ENCODE measurements at places on chromosomes 13 and 19.

DNA sequence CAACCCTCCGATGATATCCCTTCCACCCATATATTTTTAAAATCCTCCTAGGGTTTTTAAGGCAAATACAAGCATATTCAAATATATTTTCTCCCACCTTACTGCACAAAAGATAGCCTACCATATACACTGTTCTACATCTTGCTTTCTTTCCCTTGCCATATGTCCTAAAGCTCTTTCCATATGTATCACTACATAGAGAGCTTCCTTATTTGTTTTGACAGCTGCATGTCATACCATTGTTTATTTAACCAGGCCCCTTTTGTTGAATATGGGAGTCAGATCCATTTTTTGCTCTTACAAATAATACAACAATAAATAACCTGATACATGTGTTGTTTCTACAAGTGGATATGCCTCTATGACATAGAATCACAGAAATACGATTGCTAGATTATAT, 32.8 kb upstream of the WDFY2 start:
- DNase-seq, result no peak

GRCh38 chr19:30371960-30372824, at the start of gene ZNF536:
Gene ZNF536, plus strand, starts transcription at chr19:30372384. Its CDS starts 71,179 bp downstream, at chr19:30443563.
- no peak for DNase-seq

DNA sequence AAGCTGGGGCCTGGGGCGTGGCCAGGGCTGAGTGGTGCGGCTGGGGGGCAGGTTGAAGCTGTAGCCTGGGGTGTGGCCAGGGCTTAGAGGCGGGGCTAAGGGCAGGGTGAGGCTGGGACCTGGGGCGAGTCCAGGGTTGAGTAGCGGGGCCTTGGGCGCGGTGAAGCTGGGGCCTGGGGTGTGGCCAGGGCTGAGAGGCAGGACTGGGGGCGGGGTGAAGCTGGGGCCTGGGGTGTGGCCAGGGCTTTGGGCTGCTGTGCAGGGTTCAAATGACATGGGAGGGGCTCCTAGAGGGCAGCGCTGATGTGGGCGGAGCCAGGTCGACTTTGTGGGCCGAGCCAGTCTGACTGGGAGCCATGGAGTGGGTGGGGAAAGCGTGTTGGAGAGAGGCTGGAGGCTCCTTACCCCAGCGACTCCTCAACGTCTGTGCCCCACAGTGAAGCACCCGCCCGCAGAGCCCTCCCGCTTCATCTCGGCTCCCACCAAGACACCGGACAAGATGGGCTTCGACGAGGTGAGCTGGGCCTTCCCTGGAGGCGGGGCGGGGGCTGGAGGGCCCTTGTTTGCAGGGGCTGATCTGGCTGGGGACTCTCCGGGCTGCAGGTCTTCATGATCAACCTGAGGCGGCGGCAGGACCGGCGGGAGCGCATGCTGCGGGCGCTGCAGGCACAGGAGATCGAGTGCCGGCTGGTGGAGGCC, 21.5 kb downstream of the COLGALT1 start:
- no peak for DNase-seq

- no peak for DNase-seq
These were observed 6.1 kb downstream of the HAUS8 start for GRCh38 chr19:17069193-17069592.

DNA sequence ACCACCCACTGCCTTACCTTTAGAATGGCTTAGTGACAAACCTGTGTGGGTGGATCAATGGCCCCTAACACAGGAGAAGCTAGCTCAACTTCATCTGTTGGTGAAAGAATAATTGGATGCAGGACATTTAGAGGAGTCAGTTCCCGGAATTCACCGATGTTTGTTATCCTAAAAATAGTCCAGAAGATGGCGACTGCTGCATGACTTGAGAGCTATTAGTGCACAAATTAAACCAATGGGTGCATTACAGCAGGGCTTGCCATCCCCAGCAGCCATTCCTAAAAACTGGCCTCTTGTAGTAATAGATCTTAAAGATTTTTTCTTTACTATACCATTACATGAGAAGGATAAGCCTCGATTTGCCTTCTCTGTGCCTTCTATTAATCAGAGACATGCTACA, 46.8 kb upstream of the ZNF726 start:
- DNase-seq, result no peak

DNA sequence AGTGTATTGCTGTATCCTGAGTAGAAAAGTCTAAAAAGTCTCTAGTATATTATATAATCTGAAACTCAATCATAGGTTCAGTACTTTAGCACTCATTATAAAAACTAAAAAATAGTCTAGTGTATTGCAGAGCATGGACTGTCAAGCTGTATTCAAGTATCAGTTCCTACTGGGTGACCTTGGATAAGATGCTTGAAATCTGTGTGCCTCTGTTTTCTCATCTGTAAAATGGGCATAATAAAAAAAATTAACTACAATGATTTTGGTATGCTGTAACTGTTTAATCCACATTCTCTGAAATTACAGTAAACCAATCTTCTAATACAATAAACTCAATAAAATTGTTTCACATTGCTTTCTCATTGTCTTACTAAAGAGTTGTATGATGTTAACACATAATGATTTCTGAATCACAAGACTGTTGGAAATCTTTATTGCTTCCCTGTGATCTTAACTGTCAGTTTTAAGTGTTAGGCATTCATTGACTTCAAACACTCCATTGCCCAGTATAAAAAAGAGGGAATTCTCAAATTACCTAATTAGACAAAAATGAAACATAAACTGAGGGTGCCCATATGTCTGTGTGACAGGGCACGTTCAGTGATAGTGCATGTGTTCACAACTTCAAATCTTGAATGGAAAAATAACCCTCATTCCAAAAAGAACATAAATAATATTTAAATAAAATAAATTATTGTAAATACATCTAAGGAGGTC, 2.2 kb downstream of the STARD13 start:
- DNase-seq, result no peak

DNA sequence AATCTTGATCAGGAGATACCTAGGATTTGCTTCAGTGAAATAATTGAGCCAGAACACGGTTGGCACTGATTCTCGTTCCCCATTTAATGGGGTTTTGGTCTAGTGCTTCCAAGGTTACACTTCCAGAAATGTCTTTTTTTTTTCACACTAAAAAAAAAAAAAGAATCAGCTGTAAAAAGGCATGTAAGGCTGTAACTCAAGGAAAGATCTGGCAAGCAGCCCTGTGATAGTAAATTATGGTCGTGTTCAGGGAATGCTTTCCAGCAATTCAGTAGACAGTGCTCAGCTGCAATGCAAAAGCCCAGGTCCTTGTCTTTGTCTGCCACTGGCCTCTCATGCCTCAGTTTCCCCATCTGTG, 27.2 kb upstream of the NDUFS7 start:
- DNase-seq, result no peak
